ELR (cell line): ENCODE measurements at places on chromosomes 1 and 21.
A peak's percentile ranks its signal among the peaks of the same experiment; 100 is the strongest.

DNA sequence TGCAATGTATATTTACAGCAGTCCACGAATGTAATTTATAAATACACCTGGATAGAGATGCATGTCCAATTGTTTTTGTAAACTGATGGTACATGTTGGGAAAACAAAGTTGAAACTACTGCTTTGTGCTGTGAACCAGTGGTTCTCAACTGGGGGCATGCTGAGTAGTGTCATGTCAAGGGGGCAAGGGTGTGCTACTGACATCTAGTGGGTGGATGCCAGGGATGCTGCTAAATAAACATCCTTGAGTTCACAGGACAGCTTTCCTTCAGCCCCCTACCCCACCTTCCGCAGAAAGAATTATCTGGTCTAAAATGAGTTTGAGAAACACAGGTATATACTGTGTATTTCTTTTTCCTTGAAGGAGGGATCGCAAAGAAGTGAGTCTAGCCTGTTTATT is 95.9 kb downstream of the RASAL2 start:
- DNase-seq = peak; percentile 61

GRCh38 chr1:199931666-199932377 is 95.7 kb upstream of the NR5A2 start:
- DNase-seq = peak; percentile 27

GRCh38 chr1:84956097-84956496 is 40.8 kb downstream of the MCOLN2 start:
- no peak for DNase-seq

DNA sequence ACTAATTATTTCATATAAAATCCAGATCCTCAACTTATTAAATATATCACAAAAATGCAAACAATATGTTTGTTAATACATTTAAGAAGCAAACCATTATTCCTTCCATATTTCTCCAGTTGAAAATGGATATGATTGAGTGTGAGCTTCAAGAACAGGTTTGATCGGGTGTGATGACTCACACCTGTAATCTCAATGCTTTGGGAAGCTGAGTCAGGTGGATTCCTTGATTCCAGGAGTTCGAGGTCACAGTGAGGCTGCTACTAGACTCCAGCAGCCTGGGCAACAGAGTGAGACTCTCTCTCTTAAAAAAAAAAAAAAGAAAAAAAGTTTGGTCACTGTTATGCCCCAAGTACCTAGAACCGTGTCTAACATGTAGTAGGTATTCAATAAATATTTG is 42.9 kb upstream of the RRP15 start:
- DNase-seq = peak; percentile 44

- DNase-seq = no peak
These were observed 42.9 kb upstream of the TDRD10 start for GRCh38 chr1:154459080-154459479.

- no peak for DNase-seq
These were observed 508.3 kb upstream of the PKN2 start for GRCh38 chr1:88175631-88176226.

GRCh38 chr1:59833022-59833421 is 18.3 kb downstream of the HOOK1 start:
- DNase-seq = peak; percentile 12

GRCh38 chr21:36237441-36237840 is 80.8 kb downstream of the DOP1B start:
- DNase-seq = no peak

- no peak for DNase-seq
These were observed 5.2 kb upstream of the KISS1 start for GRCh38 chr1:204201348-204202040.

DNA sequence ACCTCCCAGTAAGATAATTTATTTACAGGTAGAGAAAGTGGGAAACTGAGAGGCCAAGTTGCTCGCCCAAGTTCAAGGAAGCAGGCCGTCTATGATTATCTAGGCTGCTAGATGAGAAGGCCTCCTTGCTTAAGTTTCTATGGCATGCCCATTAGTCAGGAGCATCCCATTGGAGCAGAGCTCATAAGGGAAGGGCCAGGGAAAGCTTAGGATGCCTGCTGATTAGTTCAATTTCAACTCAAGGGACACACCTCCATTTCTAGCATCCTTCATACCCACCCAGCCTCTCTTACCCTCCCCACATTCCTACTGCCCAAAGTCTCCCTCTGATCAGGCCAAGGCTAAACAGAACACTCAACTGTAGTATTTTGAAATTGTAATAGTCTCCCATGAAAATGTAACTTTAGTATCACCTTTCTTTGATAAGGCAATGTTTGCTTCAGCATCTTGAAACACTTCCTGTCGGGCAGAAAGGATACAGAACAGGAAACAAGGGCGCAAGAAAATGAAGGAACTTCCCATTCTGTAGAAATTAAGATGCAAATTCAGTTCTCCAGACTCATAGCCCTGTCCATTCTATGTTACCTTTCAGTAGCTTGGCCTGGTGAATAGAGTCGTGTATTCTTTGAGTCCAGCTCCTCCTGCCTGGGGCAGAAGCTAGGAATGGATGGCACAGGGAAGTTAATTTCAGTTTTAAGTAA is 46.3 kb upstream of the TARBP1 start:
- no peak for DNase-seq

DNA sequence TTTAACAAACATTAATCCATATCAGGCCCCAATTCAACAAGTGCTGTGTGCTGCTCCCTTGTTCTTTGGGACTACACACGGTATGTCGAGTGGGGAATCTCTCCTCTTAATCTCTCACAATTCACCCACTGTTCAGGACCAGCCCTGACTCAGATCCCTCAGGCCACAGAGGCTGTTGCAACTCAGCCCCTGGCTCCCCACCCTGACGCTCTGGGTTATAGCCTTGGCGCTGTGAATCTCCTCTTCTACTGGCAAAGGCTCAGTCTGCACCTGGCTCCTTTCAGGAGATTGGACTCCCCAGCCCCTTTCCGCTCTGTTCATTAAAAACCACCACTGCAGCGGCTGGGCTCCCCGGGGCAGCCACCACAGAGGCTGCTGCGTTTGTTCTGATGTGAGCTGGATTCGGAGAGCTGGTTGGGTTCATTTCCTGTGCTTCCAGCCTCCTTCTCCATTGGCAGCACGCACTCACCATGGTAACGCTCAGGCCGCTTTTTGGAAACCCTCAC is 13.0 kb downstream of the CAPN8 start:
- DNase-seq = peak; percentile 47

- DNase-seq = no peak
These were observed 31.0 kb upstream of the IL10 start for GRCh38 chr1:206803221-206803730.

- DNase-seq = peak; percentile 74
These were observed 136.1 kb upstream of the IRF2BP2 start for GRCh38 chr1:234745844-234746797.

DNA sequence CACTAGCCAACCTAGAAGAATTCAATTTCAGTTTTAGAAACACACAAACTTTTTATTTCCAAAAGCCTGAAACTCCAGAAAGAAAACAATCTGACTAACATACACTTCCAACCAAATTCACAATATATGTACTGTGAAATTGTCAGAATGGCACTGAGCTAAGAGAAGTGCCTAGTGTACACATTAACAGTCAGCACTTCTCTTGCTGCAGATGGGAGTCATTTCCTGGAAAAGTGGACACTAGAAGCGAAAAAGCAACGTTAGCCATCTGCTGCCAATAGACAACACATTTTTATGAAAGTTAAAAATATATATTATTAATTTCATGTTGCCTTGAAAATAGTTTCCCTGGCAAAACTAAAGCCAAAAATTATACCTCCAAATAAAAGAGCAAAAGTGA is 66.1 kb downstream of the EPS15 start:
- no peak for DNase-seq

GRCh38 chr1:234495231-234495990 is 16.4 kb upstream of the TARBP1 start:
- peak; percentile 96 for DNase-seq

- DNase-seq = no peak
These were observed 209.2 kb upstream of the PTGFR start for GRCh38 chr1:78281580-78281979.

- no peak for DNase-seq
These were observed 39.6 kb upstream of the DOCK7 start for GRCh38 chr1:62727656-62728407.

DNA sequence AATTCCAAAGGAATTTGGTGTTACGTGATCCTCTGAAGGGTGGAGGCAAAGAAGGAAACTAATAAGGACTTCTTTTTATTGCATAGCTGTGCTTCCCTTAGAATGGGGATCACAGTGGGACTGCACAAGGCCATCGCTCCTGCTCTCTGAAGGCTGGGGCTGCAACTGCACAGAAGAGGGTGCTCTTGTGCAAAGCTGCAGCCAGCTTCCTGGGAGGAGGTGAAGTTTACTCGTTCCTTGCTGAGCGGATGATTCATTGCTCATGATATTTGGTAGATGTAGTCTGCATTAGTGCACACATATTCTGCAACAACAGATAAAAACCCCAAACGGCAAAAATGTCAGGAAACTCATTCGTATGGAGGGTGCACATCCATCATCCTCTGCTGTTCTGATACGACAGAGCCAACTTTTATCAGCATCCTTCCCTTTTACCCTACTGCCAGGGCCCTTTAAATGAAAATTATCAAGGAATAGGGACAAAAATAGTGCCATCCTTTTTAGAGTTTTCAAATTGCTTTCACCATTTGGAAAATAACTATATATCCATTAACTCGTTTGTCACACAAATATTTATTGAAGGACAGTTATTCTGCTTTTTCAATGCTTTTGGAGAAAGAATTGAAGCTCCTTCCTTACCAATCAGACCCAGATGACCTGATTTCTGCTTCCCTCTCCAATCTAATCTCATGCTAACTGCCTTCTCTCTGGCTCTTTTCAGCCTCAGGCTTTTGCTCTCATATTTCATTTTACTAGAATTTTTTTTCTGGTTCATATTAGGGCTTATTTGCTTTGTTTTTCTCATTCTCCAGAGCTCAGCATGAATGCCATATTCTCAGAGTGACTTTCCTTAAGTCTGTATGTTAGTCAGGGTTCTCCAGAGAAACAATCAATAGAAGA is 263.6 kb downstream of the DUSP10 start:
- peak; percentile 93 for DNase-seq

DNA sequence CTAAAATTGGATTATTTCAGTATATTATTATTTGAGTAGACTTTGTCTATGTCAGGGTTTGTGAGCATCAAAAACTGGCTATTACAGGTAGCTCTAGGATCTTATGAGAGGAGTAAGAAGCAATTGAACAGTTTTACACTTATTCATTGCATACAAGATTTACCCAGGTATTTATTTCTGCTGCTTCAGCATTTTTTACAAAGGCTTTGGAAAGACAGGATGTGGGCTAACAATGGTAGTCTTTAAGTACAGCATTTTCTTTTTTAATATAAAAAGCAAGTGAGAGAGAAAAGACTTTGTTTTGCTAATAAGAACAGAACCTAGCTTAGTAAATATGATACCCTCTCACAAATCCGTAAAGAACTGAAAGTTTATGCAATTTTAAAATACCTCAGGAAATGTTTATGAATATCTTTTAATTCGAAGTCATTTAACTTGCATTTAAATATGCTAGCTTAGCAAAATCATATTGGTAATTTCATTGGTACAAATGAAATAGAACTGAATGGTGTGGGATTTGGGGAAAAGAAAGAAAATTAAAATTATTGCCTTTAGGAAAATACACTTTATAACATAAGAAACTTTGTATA is 32.1 kb upstream of the RGS18 start:
- DNase-seq = no peak

DNA sequence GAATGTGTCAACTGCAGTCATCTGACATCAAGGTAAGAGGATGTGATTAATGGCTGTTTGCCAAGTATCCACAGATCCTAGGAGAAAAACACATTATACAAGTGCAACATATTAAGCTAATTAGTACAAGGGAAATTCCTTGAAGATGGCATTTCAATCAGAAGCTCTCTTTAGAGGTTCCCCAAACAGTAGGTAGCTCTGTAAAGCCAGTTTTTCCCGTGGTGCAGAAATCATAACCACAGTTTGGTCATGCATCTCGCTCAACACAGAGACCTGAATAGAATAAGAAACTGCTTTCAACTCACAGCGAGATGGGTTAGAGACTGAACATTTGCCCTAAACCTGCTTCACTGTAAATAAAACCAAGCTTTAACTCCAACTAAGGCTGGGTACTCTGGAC is 230.5 kb upstream of the CAMK1G start:
- no peak for DNase-seq

- no peak for DNase-seq
These were observed 268.8 kb upstream of the CSF3R start for GRCh38 chr1:36751525-36751924.

GRCh38 chr1:171279678-171280077 is 31.4 kb downstream of the FMO1 start:
- DNase-seq = no peak

DNA sequence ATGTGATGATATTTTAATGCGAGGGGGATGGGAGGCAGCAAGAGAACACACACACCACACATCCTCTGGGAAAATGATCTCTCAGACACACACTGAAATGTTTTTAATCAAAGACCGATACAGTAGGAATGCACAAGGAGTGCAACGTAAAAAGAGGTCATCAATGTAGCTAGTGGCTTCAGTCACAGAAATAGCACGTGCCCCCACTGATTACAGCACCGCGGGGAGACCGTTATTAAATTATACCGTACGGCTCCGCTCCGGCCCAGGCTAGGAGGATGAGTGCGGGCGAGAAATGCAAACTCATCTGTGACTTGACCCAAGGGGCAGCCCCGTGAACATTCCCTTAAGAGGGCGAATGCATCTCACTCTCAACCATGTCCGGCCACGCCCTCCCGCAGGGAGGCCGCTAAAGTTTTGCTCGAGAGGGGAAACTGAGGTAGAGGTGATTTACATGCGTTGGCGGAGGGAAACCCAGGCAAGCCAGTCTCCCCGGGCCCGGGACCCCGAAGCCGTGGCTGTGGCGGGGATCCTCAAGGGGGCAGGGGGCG is 552 bp downstream of the UBR4 start:
- peak; percentile 75 for DNase-seq

GRCh38 chr21:43720539-43721166 is 1.7 kb downstream of the PDXK start:
- DNase-seq = no peak

DNA sequence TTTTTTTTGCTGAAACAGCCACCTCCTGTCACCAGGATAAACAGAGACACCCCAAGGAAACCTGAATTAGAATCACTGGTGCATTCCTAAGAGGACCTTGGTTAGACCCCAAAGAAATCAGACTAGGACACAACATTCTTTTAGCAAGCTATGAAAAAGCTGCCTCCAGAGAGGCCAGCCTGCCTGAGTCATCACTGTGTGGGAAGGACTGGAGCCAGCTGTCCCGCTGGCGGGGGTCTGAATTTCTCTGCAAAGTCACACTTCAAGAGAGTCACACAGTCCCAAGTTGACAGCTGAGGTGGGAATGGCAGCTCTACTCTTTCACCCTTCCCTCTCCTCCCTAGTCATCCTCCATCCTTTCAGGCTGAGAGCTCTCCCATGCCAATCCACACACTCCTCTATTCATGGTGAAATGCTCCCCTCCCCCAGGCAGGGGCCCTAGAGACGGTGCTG is 405.0 kb upstream of the POU3F1 start:
- peak; percentile 18 for DNase-seq

- no peak for DNase-seq
These were observed 256.7 kb downstream of the COL11A1 start for GRCh38 chr1:102851616-102852015.

DNA sequence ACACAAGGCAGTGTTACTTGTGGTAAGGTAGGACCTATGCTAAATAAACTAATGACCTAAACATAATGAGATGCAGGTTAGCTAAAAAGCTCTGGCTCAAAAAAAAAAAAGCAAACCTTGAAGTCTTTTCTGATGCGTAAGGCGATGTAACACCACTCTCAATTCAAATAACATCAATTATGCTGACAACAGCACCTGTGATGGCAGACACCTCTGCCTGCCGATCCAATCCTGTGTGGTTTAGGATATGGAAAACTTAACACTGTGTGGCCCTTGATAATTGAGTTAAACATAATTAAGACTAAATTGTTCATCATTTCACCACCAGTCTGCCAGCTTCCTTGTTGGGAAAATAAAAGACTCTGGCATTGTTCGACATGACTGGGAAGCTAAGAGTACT is 9.1 kb downstream of the RPAP2 start:
- DNase-seq = no peak
